ENCODE measurements at places on chromosomes 7 and 10.

GRCh38 chr10:102835007-102835482 lies 2.2 kb downstream of the CYP17A1 start:
- DNase-seq, result peak; percentile 64

GRCh38 chr7:44798649-44799305 lies 2.3 kb downstream of the PPIA start:
- no peak for DNase-seq

DNA sequence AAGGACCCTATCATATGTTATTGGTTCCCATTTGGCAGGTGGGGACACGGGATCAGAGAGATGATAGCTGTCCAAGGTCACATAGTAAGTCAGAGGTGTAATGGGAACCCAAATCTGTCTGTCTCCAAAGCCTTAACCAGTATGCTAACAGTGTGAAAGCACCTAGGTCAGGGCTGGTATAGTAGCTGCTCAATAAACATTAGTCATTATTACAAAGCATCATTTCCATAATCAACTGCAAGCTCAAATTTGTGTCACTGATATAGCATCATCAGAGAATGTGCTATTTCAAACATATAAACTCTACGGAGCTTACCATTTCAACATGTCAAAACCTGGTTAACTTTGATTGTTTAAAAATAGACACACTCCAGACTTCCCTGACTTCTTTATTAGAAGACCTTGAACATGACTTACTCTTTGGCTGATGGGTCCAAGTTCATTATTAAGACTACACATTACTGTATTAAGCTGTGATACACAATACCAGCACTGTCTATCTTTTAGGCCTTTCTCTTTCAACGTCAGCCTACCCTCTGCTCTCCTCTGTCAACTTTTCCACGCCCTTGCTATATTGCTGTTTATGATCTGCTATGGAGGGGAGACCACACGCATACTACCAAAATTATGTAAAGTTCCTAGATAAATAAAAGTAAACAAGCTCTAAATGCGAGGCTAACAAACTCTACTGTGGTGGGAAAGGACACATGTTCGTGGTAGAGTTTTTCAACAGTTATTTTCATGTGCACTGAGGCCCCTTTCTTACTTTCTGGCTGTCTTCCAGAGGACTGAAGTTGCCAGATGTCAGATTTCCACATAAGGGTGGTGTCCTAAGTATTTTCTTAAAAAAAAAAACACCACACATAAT lies 33.6 kb downstream of the DNMBP start:
- no peak for DNase-seq

GRCh38 chr7:14303536-14303935 lies 314.1 kb upstream of the ETV1 start:
- DNase-seq, result no peak

GRCh38 chr10:14545827-14546226 lies 215.1 kb upstream of the FRMD4A start:
- DNase-seq, result no peak

GRCh38 chr7:37052705-37053104 lies 328.4 kb upstream of the AOAH start:
- DNase-seq, result no peak

DNA sequence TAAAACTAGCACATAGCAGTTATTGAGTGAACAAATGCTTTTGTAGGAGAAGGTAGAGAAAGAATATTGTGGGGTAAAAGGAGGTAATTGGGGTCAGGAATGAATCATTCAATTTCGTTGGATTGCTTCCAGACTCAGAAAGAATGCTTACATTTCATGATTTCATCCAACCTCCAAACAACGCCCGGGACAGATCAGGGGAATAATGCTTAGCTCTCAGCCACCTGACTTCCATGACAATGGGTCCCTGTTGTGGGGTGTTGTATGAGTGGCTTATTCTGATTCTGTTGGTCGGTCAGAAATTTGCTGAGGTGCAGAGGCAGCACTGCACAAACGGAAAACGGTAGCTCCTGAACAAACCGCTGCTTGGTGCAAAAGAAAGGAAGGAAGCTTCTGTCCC lies 24.0 kb upstream of the INPP5F start:
- no peak for DNase-seq

DNA sequence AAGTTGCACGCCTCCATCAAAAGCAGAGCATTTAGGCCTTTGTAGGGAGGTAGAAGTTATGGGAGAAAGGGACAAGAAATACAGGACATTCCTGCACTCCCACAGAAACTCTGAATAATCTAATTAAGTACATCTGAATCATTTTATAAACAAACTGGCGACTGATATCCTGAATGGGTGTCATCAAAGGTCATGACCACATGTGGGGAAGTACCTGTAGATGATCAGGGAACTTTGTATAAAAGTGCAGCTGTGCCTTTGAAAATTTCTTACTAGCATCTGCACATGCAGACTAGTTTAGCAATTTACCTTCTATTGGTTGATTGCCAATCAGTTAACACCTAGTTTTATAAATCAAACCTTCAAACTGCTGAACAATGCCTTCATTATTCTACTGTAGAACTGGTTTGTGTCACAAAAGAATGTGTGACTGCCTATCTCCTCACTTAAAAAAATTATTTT lies 17.1 kb downstream of the STEAP4 start:
- DNase-seq, result no peak

- no peak for DNase-seq
Observed at GRCh38 chr10:103737735-103738367, 117.5 kb downstream of the SH3PXD2A start.
